ENCODE measurements at places on chromosomes 13 and 19.

DNA sequence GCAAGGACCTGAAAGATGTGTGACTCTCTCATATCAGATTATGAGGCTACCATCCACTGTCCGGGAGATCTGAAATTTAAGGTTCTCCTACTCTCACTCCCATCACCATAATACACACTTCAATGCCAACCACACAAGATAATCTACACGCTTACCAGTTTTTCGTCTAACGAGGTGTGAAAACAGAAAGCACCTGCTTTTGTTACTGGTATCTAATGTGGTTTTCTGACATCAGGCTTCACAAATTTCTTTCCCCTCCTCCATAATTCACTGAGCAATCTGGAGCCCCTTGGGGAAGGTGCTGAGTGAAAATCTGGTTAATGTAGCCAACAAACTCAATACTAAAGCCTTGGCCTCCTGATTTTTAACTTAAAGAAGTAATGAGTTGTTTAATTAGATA is 10.1 kb upstream of the LRCH1 start:
- DNase-seq, result no peak

DNA sequence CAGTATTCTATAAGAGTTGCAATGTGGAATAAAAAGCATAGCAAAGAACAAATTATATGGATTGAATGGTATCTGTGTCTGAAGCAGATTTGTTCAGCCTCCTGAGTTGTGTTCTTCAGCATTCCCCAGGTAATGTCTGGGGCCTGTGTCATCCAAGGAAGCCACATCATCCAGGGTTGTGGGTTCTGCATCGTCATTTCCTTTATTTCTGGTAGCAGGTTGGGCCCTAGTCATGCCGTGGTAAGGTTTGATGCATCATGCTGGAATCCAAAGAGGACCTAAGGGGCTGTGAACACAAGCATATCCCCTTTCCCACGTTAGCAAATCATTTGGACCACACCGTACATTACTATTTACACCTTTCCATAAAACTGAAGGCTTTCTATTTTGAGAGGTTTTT is 131.0 kb upstream of the ZNF91 start:
- DNase-seq, result no peak

DNA sequence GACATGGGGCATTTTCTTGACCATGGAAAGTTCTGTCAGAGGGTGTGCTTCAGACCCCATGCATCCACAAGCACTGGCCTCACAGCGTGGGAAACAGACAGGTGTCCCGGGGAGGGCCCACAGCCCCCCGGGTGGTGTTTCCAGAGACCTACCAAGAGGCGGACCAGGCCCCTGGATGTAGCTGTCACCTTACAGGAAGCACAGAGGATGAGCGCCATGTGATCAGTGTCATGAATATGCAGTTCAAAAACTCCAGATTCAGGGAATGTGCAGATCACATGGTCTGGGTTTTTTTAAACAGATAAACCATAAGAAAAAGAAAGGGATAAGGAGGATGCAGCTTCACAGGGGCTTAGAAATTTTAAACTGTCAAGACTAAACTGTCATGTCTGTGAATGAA is 61.0 kb upstream of the SPATA13 start:
- DNase-seq, result no peak

DNA sequence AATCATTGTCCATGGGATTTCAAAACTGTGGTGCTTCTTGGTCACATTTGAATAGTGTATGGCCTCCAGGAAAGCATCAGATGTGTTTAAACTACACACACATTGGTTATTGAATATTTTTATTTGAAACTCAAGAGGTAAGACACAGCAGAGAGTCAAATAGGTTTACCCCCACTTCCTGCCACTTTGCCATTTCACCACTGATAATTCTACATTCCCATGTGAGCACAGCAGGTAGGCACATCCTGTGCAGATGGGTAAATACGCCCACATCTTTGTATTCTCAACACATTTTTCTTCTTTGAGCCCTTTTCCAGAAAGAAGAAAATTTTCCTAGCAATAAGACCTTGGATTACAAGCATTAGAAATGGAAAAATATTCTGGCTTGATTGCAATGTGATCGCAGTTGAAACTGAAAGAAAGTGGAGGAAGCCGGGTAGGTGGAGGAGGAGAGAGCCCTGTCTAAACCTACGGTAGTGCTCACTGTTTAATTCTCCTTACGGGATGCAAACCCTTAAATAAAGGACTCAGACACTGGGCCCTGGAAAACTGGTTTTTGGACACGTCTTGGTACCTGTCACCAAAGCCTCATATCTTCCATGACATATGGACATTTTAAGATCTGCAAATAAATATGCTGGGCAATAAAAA is 167.7 kb downstream of the COG6 start:
- DNase-seq, result no peak

DNA sequence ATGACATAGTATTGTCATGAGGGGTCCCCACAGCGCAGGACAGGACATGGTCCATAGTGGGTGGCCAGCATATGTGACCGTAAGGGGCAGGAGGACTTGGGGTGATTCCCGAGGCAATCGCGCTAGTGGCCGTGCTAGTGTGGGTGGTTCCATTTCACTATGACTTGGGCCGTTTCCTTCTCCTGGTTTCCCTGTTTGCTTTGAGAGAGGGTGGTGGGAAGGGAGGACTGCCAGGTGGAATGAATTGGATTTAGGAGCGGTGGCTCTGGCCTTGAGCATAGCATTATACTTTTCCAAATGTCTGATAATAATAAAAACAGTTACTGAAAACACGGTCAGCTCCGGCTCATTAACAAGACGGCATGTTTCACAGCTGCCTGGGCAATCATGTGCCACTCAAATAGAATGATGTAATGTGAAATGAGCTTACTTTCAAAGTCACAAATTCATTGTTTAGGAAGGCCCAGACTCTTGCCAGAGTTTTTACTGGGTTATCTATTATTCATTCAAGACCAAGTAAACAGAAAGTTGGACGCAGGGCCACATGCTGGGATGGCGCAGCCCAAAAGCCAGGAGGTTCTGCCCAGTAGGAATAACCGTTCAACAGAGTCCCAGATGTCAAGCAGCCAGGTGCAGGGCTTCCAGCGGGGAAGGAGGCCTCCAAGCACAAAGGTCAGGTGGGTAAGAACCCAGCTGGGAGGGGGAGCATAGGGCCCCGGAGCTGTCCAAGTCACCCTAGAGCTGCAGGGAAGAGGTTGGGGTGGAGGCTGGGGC is 19.6 kb upstream of the SLC15A1 start:
- no peak for DNase-seq
